ENCODE measurements at places on chromosomes 4 and X.

DNA sequence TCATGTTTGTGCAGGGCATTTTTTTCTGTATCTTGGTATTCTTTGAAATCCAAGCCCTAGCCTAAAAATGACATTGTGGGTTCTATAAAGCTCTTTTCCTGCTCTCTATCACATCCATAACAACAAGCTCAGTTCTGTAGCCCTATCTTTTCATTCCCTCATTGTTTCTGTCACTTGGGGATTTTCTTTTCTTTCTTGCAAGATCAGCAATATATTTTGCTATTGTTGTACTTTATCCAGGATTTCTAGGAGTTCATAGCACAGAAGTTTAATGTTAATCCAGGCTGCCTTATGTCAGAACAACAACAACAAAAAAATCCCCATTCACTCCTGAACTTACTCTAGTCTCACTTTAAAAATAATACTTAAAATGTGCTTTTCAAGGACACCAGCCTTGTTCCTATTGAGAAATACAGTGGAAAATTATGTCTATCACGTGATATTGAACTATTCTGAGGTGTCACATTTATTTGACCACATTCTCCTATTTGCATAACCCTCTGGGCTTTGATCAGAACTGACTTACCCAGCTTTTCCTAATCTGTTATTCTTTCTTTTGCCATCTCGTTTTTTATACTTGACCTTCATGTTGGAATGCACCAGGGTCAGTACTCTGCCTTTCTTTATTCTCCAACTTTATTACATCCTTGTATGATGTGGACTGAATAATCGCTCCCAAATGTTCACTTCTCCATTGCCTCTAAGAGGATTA is 112.8 kb downstream of the MAGEB5 start:
- DNase-seq = no peak

DNA sequence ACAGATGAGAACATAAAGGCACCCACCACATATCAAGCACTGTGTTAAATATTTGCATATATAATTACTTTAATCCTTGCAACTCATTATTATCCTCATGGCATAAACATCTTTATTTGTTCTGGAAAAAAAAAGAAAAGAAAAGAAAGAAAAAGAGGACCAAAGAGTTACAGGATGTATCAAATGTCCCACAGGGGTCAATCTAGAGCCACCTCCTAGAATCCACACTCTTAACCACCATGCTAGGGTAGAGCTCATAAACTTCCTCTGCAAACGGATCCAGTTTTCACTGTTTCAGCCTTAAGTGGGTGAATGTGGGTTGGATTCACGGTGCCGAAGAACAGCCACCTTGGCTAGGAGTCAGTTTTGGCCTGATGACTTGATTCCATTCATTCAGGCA is 171.1 kb upstream of the PPARGC1A start:
- no peak for DNase-seq

DNA sequence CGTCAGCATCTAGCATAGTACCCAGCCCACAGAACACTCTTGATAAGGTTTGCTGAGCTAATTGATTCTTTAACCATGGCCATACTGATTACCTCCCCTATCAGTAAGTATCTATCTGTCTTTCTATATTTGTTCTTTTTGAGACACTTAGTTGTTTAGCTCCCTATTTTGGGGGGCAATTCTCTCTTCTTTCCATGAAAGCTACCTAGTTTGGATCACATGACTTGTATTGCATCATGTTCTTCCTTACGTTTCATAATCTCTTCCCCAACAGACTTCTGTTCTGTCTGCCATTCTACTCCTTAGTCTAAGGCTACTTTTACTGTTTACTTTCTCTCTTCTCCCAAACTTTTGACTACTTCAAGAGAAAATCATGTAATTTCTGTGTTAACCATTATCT is 39.0 kb downstream of the TBC1D19 start:
- DNase-seq = no peak

DNA sequence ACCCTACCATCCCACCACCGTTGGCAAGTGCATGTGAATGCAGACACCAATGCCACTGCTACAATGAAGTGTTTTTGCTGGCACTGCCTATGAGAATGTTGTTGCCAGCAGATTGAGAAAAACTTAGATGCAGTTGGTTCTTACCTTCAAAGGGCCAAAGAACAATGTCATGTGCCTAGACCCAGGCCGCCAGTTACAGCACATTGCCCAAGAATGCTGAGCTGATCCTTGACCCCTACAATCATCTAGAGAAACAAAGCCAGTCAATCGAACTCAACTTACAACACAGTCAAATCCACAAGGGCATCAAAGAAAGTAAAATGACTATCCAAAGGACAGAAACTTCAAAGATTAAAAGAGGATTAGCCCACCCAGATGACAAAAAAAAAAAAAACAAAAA is 102.4 kb upstream of the SPIN4 start:
- DNase-seq = no peak

DNA sequence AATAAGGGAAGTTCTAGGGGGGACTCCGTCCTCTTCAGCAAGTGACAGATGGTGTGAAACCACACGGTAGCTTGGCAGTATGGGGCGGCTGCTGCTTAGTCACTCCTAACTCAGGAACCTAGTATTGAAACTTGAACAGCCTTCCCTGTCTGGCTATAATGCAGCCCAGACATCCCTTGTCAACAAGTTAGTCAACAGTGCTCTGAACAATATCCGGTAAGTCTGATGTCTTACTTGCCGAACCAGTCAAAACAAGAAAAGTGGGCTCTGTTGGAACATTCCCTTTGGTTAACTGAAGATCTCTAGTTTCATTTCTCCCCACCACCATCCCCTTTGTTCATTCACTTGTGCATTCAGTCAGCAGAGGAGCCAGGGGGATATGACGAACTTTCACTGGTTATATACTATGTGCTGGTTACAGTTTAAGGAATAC is 18.7 kb upstream of the CXCL13 start:
- no peak for DNase-seq

DNA sequence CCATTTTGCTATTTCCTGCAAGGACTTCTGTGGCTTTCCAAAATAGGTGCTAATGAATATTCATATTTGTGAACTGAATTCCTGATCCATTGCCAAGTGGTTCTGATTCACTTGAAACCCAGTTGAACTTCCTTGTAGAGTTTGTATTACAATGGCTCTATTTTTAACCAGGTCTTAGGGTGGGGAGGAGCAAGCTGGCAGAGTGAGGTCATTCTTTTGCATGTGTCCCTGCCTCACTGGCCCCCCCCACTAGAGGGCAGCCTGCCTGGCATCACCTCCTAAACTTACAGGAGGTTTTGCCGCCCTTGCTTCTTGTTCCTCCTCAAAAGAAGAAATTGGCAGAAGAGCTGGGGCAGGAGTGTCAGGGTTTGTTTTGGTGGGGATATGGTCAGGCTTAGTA is 10.5 kb downstream of the PTTG2 start:
- no peak for DNase-seq

DNA sequence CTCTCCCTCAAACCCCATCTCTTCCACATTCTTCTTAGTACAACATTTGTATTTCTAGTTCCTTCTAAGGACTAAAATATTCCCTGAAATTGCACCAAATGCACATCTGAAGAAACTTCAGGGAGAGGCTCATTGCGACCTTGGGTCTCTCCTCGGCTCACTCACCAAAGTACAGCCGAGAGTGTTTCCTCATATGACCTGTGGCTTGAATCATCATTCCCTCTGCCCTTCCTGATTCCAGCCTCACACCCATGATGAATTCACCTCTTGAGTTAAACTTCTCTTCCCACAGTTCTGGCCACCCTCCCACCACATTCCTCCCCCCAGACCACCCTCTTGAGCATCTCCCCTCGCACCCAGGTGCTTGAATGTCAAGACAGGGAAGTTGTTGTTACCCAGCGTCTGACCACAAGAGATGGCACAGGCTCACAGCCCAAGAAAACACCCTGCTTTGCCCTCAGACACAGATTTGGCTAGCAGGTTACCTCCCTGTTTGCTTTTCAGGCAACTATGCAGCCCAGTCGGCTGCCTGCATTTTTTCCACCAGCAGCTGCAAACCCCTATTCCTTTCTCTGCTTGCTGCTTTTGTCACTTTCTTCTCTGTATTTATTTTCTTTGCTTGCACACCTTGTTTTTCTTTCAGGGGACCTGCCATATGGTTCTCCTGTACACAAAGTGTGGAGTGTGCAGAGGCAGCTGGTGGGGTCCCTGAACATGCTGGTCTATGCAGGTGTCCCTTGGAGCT is 214.8 kb downstream of the SPATA18 start:
- DNase-seq = no peak

- DNase-seq = no peak
Measured at GRCh38 chr4:86496094-86497080, 97.7 kb upstream of the PTPN13 start.

DNA sequence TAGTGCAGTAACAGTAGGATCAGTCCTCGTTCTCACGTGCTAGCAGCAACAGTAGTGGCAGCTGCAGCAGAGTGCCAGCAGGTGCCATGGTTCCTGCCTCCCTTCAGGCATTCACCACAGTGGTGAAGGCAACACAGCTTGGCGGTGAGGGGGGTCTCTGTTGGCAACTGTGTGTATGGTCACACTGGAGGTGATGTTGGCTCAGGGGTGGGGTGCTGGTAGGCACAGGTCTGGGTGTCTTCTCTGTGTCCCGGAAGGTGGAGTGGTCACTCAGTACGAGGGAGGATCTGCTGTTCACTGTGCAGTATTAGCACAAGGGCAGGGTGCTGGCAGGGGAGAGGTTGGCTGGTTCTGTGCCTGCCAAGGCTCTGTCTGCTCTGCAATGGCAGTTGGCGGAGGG is 671.8 kb downstream of the CCSER1 start:
- DNase-seq = no peak

- DNase-seq = no peak
Measured at GRCh38 chrX:44903830-44904530, 31.0 kb downstream of the KDM6A start.

DNA sequence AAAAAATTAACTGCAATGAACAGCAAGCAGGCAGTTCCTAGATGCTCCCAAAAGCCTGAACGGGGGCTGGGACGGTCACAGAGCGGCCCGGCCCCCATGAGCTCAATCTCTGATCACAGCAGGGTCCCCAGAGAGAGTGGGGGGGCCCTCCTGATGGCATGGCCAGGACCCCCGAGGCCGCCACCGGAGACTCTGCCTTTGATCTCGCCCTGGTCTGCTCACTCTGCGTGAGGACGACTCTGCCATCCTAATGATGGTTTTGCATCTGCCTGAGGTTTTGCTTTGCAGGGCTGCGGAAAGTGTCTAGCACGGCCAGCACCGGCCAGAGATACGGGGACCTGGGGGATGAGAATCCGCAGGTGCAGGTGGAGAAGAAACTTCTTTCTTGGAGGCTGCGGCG is 103.8 kb downstream of the SHOX start:
- no peak for DNase-seq

DNA sequence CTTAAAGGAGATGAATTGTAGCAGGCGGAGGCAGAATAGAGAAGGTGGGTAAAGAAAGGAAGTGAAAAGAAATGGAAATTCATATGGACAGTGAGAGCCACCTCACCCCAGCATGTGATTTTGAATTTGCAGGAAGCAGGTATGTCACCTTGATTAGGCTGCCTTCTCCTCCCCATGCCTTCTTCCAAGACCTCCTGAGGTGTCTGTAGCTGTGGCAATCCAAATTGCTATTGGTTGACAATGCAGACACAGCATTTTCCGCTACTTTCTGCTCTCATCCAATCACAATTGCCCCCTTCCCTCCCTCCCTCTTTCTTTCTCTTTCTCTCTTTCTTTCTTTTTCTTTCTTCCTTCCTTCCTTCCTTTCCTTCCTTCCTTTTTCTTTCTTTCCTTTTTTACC is 38.5 kb downstream of the RAB33B start:
- DNase-seq = no peak

- no peak for DNase-seq
Measured at GRCh38 chr4:6087669-6088341, 69.6 kb upstream of the C4orf50 start.

DNA sequence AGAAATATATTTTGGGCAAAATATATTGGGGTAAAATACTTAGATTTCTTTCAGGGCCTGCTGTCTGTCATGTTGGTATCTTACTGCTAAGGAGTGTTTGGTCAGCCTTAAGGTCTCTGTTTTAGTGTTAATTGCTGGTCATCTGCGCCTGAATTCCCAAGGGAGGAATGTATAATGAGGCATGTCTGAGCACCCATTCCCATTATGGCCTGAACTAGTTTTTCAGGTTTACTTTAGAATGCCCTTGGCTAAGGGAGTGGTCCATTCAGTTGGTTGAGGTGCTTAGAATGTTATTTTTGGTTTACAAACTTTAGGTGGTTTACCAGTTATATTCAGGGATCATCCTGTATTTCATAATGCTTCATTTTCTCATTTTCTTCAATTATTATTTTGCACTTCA is 125.9 kb downstream of the CFAP299 start:
- DNase-seq = no peak

DNA sequence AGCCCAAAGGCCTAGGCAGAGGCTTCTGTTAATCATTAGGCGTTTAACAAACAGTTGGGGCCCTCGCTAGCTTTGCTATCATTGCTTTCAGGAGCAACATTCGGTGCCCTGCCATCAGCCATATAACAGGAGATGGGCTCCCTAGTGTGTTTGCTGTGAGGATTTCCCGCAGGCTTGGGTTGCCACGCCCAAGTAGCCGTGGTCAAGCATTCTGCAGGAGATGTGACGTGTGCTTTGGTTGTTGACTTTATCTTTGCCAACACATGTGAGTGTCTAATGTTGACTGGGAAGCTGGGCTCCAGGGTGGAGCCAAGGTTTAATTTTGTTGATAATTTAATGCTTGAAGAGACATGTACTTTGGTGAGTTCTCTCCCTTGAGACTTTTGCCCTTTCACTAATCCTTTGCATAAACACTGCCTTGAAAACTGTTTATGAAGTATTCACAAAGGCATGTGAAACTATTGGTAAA is 184.6 kb upstream of the KIT start:
- DNase-seq = no peak

DNA sequence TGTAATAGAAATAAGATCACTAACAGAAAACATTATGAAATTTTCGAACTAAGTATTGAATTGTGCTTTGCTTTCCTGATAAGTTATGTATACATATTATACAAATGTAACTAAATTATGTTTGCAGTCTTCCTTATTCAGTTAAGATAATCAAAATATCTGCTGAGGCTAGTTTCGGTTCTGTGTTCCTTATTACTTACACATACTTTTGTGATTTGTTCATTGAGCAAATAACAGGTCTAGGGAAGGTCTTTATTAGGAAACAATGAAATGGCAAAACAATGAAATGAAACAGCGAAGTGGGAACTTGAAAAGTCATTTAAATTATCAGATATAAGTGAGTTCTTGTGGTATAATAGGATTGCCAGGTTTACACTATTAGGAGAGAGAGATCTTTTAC is 352.4 kb downstream of the GRIA2 start:
- no peak for DNase-seq

DNA sequence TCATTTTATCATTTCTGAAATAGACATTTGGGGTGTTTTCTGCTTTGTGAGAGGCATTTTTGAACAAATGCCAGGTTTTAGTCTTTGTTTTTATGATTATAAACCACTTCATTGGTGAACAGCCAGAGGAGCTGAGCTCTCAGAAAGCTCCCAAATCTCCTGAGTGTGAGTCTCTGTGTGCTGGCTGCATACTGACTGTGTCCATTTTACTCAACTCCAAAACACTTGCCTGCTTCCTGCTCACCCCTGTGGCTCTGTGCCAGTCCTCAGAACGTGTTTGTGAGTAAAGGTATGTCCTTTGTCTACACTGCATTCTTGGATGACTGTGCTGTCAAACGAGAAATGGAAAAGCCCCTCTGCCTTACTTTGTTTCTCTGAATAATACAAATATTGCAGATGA is 5.4 kb upstream of the LRAT start:
- no peak for DNase-seq

Measured in left renal cortex interstitium (tissue), 4 donors.